ENCODE measurements at places on chromosomes 4 and X.

DNA sequence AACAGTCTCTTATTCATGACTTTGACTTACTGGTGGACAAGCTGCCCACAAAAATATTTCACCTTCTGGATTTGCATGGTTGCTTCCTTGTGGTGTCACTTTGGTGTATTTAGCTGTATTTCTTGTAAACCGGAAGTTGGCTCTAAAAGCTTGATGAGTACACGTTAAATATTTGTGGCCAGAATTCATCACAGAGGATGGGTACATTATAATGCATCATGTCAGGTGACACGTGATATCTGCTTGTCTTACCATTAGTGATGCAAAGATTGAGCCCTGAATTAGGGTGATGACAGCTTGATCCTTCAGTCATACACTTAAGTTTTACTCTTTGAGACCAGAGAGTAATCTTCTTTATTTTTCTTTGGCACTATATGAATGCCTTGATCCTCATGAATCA is 188.3 kb upstream of the RPS6KA3 start:
- no peak for DNase-seq

- DNase-seq = no peak
Measured at GRCh38 chr4:183304067-183304466, 16.0 kb downstream of the CLDN22 start.

DNA sequence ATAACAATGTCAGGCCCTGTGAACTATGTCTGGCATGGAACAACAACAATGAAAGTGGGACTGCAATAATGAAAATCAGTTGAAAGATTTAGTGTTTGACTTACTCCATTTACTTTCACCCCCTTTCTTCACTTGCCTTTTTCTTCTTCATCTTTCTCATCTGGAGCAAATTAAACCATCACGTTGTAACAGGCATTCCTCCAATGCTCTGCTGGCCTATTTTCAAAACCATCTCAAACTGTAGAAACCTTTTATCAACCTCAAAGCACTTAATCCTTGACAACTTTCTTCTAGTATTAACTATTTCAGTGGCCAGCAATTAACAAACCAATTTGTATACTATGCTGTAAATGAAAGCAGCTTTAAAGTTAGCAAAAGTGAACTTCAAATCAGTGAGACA is 8.3 kb downstream of the KLHL13 start:
- DNase-seq = no peak

GRCh38 chr4:89158884-89159503 is 47.7 kb downstream of the TIGD2 start:
- no peak for DNase-seq

GRCh38 chrX:40281336-40282005 is 183.7 kb upstream of the BCOR start:
- no peak for DNase-seq

DNA sequence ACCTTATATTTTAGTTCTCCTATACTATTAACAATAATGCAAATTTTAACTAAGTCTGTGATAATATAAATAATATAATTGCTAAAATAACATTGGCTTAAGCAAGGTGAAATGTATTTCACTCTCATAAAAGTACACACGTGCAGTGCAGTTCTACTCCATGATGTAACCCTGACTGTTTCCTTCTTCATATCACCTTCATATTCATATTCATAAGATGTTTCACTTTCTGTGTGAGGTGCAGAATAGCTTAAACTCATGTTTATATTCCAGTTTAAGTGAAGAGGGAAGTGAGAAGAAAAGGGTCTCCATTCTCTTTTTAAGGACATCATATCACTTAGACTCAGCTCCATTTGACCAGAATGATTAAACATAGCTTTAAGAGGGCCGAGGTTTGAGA is 1810.0 kb upstream of the PCDH10 start:
- no peak for DNase-seq

Data from stimulated activated CD8-positive, alpha-beta memory T cell treated with anti-CD3 and anti-CD28 coated beads, Interleukin-7, amount 100 ng/mL, for 4 hours (primary cell).